HS-5 (cell line): ENCODE measurements at places on chromosomes 12 and 14.
A peak's percentile ranks its signal among the peaks of the same experiment; 100 is the strongest.

GRCh38 chr12:18546399-18546798 lies 191.4 kb downstream of the PLCZ1 start:
- DNase-seq: no peak

GRCh38 chr12:126033751-126034150 lies 968.5 kb downstream of the AACS start:
- DNase-seq: no peak

GRCh38 chr14:65238456-65238855 lies 136.1 kb upstream of the MAX start:
- no peak for DNase-seq

GRCh38 chr12:56591126-56591525 lies 39.0 kb downstream of the BAZ2A start:
- no peak for DNase-seq

DNA sequence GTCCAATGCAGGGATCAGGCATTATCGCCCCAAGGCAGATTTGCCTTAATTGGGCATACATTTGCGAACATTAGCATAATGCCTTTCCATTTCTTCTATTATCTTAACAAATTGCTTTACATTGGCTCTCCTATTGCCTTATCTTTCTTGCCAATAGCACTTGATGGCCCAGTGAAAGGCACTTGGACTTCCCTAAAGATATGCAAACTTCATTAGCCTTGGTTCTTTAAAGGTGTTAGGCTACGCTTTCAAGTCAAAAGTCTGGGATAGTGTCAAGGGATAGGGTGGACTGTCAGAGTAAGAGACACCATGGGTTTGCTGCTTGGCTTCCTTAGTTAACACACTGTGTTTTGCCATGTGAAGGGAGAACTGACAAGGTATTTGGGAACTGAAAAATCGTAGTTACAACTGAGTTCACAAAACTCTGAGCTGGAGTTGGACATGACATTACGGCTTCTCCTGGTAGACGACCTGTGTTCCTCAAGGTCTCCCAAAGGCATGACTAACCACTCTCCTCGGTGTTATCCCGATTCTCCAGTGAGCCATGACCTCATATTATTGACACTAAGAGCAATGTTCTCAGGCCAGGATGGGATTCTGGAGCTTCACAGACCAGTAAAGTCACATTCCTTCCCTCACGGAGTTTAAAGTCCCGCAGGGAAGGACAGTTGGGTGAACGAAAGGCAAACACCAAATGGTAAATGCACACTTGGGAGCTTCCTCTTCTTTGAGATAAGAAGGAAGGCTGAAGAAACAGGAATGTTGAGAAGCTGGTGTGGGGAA lies 65.2 kb downstream of the TBC1D30 start:
- no peak for DNase-seq

- DNase-seq: no peak
These were observed 2.7 kb downstream of the CHST11 start for GRCh38 chr12:104459368-104459909.

DNA sequence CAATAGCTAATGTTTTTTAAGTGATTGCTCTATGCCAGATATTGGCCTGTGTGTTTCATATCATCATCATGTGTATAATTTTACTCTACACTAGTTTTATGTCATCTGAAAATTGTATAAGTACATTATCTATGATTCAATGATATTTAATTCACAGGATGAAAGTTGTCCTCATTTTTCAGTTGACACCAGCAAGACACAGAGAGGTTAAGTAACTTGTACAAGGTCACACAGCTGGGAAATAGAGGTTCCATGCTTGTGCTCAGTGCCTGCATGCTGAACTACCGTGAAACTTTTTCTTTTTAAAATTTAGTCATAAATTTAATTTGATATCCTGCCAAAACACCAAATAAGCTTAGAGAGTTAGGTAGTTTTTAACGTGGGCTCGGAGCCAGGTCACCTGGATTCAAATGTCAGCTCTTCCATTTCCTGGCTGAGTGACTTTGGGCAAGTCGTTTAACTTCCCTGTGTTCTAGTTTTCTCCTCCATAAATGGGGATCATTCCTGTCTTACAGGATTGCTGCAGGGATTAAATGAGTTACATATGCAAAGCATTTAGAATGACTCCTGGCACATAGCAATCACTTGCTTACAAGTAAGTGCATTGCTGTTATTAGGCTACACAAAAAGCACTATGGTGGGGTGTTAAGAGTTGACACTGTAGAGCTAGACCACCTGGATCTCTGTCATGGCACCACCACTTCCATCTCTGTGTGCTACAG lies 183.9 kb downstream of the ETV6 start:
- no peak for DNase-seq

DNA sequence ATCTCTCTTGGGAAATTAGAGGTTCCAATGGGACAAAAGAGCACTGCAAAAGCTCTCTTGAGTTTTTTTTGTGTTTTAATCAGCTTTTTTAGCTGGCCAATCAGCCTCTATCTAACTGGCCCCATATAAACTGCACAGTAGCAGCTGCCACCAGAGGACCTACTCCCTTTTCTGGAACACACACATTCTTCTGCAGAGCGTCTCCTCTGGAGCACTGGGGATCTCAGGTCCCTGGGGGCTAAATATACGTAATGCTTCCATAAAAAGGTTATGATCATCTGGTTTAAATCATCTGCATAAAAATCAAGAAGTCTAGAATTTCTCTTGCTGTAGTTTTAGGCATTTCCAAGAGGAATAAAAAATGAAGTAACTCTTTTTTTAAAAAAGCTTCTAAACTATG lies 32.3 kb downstream of the TSPAN8 start:
- DNase-seq: no peak

GRCh38 chr12:126282691-126283090 lies 1217.5 kb downstream of the AACS start:
- DNase-seq: no peak

DNA sequence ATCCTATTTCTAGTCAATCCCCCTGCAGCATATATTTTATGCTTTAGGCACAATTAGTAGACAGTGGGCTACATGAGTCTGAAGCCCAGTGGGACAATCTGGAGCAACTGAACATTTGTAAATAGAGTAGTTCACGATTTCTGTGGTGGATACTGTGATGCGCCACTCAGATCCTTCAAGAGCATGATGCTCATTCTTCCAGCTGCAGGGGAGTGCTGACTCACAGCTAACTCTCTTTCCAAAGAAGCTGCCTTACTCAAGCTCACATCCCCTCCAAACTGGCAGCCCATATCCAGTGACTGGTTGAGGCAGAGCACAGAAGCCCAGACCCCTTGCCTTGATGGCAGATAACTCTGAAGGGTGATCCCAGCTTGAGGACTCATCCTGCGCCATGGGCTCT lies 224.2 kb upstream of the EEA1 start:
- no peak for DNase-seq

DNA sequence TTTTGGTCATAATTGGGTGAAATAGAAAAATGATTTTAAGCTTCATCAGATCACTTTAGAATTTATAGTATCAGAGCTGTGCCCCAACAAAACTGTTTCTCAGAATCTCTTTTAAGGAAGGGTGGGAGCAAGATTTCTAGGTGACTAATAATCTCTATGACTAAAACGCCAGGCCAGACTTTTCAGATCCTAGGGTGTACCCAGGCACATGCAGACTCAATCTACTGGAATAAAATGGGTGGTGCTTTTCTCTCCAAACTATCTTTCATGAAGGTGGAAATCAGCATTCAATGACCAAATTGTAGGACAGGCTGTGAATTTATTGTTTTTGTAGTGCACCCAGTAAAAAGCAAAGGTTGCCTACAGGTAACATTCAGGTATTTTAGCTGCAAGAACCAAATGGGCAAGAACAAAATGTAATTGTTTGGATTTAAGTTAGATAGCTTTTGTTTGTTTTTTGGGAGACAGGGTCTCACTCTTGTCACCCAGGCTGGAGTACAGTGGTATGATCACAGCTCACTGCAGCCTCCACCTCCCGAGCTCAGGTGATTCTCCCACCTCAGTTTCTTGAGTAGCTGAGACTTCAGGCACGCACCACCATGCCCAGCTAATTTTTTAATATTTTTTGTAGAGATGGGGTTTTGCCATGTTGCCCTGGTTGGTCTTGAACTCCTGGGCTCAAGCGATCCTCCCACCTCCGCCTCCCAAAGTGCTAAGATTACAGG lies 49.5 kb downstream of the PPP2R5C start:
- no peak for DNase-seq

GRCh38 chr14:94601884-94602391 lies 10.3 kb upstream of the SERPINA3 start:
- DNase-seq: peak; percentile 63

GRCh38 chr14:102551995-102552705 lies 40.3 kb upstream of the RCOR1 start:
- no peak for DNase-seq

GRCh38 chr14:61561657-61562276 lies 133.5 kb upstream of the HIF1A start:
- DNase-seq: peak; percentile 98

- DNase-seq: no peak
These were observed 870.2 kb upstream of the TMEM132C start for GRCh38 chr12:127396734-127397133.

GRCh38 chr12:76026643-76027063 lies 4.9 kb downstream of the PHLDA1 start:
- DNase-seq: no peak

DNA sequence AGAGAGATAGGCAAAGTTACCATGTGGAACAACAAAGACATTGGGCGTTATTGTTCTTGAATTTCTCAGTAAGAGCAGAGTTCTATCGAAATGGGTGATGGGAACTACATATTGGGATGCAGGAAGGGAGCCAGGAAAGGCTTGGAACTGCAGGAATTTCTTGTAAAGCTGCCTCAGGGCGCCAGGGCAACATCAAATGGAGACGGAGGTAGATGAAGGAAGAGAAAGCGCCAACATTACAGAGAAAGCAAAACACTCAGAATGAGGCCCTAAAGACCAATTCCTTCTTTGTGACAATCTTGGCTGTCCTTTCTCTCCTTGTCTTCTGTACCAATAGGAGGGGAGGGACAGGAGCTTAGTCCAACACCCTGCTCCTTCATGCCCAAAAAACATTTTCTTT lies 148.4 kb downstream of the RPAP3 start:
- DNase-seq: no peak

GRCh38 chr14:55052269-55052930 lies 953 bp downstream of the MAPK1IP1L start:
- no peak for DNase-seq

DNA sequence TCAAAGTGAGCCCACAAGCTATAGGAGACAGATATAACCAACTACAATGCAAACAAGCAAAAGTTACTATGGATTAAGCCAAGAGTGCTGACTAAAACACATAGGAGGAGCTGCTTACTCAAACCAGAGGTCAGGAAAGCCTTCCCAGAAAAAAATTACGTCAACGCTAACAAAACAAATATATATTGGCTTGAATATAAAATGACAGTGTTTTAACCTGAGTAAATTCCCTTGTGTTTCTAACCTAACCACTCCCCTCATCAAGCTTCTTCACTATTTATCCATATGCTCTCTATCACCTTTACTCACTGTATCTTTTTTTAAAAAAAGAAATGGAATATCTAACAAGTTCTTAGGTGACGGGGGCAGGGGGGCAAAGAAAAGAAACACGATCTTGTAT lies 115.9 kb downstream of the MED13L start:
- no peak for DNase-seq

DNA sequence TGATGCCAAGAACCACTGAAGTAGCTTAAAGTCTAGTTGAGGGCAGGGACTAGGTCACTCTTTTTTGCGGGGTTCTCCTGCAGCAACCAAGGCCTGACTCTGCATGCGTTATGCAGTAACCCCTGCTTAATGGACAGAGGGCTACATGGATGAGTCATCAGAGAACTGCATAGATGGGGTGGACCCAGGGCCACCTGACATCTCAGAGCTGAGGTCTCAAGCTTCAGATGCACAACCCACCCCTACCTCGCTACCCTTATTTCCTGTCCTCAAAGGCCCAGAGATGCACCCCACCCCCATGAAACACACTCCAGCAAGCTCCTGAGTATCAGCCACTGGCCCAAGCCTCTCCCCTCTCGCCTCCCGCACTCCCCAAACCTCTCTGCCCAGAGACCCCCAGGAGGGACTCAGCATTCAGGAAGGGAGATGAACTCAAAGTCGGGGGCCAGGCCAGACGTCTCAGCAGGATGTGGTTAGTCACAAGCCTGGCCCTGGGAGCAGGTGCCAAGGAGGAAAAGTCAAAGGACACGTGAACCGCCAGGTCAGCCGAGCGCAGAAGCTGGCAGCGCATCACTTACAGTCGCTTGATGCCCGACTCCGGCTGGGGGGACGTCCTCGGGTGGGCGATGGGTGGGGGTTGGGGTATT lies 25.8 kb downstream of the SNRNP35 start:
- no peak for DNase-seq

- DNase-seq: peak; percentile 28
These were observed 229.4 kb downstream of the CHST11 start for GRCh38 chr12:104686196-104686595.

- DNase-seq: no peak
These were observed 75.9 kb downstream of the ITPK1 start for GRCh38 chr14:93039649-93040315.
